ENCODE measurements at places on chromosomes 7 and 10.

- DNase-seq = no peak
Observed at GRCh38 chr7:93719546-93719945, 145.0 kb upstream of the CALCR start.

- DNase-seq = peak; percentile 58
Observed at GRCh38 chr7:155360495-155361345, 63.0 kb downstream of the INSIG1 start.

- no peak for DNase-seq
Observed at GRCh38 chr7:18212758-18213157, 185.1 kb upstream of the PRPS1L1 start.

- peak; percentile 13 for DNase-seq
Observed at GRCh38 chr10:30028006-30028737, 31.2 kb downstream of the JCAD start.

GRCh38 chr7:70426249-70426880 lies 705.6 kb upstream of the GALNT17 start:
- no peak for DNase-seq

DNA sequence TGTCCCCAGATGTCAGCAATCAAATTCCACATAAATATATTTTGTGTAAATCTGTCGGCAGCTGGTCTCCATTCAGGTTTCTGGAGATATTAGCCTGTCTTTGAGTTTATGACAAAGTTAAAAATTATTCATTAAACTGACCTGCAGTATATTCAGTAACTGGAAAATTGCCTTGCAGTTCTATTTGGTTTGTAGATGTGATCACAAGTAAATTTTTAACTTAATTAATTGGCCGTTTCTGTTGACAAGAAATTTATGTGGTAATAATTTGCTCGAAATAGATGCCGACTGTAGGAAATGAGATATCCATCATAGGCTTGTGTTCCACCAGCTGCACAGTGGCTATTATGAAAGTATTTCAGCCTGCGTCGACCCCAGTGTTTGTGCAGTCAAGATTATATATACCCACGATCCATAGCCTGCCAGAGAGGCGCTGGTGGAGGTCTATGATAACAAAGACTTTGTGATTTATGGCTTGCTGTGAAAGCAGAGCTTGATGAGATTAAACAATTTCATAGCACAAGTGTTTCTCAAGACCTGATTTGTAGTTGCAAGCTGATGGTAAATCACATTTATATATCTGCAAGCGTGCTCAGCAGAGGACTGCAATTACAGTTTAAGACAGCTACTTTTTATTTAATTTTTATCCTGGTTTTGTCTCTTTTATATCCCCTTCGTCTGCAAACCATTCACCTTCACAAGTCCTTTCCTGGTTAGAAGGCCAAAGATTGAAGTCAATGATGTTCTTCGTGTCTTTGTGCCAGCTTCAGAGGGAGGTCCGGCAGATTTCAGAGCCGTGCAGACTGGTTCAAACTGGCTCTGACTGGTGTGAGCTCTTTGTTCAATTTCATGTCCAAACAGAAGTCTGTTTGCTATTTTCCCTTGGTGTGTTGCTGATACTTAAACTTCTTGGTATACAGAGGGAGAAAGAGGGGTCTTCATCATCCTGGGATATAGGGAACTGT lies 850.9 kb downstream of the LRMDA start:
- DNase-seq = no peak

- DNase-seq = no peak
Observed at GRCh38 chr7:123655614-123656013, at the start of gene LMOD2. TSS of gene LMOD2 (plus strand) at chr7:123655866. CDS start at chr7:123655964, 98 bp downstream.

- DNase-seq = no peak
Observed at GRCh38 chr7:133718131-133718530, 409.0 kb upstream of the LRGUK start.

- no peak for DNase-seq
Observed at GRCh38 chr7:35967366-35968139, 166.7 kb downstream of the SEPTIN7 start.

GRCh38 chr7:123635551-123636359 lies 19.9 kb upstream of the LMOD2 start:
- DNase-seq = no peak

DNA sequence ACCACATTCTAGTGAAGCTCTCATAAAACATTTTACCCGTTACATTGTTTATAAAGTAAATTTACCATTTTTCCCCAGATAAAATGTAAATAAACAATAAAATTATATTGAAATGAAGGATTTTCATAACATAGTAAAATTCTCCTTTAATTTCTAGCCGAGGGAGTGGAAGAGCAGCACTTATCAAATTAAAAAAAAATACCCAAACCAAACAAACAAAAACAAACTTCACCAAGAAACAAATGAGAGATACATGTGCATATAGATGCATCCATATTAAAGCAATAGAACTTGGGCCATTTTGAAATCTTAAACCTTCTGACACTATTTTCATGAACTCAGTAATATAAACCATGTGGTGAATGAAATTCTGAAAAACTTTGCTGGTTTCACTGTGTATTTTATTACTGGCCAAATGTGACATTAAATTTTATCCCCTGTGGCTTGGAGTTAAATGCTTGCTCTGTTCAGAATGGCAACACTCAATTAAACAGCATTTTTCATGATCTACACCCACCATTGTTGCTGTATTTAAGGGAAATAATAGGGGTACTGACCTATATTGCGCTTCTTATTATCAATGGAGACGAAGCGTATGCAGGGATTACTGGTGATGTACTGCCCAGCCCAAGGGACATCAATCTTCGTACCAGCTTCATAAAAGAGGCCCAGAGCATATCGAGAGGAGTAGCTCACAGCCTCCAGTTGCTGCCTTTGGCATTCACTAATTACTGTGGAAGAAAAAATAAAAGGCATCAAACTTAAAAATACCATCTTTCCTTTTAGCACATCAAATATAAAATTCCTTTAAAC lies 220.9 kb downstream of the RNLS start:
- DNase-seq = no peak

- DNase-seq = no peak
Observed at GRCh38 chr7:141679014-141679413, 23.0 kb downstream of the DENND11 start.

- no peak for DNase-seq
Observed at GRCh38 chr10:63431962-63432797, 33.6 kb downstream of the JMJD1C start.

DNA sequence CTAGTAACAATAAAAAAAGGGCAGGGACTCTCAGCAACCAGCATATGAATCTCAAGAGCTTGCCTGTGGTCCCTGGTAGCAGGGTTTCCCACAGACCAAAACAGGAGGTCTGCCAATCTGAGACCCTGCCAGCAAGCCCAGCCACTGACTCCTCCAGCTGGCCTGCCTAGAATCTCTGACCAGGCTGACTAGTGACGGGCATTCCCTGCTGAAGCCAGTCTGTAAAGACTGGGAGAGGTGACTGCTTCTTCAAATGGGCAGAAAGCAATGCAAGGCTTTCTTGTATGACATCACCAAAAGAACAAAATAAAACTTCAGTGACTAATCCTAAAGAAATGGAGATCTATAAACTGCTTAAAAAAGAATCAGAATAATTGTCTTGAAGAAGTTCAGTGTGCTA lies 249.4 kb downstream of the TCF7L2 start:
- no peak for DNase-seq

DNA sequence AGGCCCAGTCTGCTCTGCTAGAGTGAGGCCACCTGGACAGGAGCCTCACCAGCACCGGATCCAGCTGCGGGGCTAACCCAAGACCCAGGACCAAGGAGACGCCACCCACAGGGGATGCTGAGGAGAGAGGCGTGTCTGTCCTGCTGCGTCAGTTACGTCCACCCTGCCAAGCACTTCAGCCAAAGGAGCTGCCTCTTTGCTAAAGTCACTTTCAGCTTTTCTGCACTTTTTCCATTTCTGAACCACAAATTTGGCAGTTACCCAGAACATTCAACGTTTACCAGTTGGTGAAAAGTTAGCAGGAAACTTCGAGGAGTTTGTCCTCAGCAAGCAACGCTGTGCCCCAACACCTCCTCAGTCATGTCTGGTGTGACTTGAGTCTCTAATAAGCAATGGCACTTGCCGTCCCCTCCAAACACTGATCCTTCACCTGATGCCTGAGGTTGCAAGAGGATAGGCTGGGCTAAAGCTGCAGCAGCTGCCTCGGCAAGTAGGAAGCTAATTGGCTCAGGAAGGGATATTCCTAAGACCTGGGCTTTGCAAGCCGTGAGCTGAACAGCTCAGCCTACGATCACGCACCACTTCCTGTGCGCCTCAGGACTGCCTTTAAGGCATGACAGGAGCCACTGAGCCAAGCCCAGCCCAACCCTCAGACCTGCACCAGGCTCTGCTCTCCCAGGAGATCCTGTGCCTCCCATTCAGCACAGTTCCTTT lies 40.1 kb downstream of the KCNH2 start:
- DNase-seq = no peak

Measured in B cell (primary cell).